ENCODE measurements at places on chromosomes 4 and X. TPM values are rescaled to one million over a fixed set of nuclear protein-coding genes. Genes with fewer than 3 reads are reported as not detected.

The HSFX2 gene
- total RNA-seq = not detected

The G3BP2 gene
- total RNA-seq = 135 TPM

The SLC26A1 gene
- 0.26 TPM for total RNA-seq

The BST1 gene
- total RNA-seq = 0.12 TPM

The SPATA4 gene
- 0.12 TPM for total RNA-seq

The GSX2 gene
- not detected for total RNA-seq
